ENCODE measurements at places on chromosomes 1 and 21. TPM values are rescaled to one million over a fixed set of nuclear protein-coding genes. Genes with fewer than 3 reads are reported as not detected.

ERRFI1 gene
- total RNA-seq: 163 TPM

GSTM1 gene
- total RNA-seq: 21.1 TPM

DNA sequence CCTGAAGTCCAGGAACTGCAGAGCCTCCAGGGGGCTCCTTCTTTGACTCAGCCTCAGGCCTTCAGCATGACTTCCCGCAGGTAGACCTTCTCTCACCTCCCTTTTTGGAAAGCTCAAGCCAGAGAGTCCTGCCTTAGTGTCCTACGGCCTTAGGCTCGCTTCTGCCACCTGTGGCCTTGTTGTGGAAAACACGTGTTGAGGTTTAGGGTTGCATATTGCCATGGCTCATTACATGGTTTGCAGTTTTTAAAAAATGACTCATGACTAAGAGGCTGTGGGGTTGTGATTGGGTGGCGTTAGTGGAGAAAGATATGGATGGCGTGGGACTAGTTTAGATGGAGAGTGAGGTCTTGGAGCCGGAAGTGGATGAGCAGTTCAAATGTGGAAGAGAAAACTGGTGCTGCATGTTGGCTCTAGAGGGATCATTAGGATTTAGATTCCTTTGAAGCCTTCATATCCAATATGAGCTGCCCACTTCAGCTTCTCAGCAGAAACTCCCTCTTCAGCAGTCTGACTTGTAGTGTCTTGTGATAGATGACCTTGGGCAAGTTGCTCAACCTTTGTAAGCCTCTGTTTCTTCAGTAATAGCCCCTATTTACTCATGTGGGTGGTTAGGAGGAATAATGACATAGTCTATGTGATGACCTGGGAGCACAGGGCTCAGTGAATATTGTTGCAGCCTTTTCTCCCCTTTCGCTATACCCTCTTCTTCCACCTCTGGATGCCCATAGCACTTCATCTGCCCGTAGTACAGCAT is 6.5 kb upstream of the FGGY start:
- DNase-seq: peak; percentile 69

DNA sequence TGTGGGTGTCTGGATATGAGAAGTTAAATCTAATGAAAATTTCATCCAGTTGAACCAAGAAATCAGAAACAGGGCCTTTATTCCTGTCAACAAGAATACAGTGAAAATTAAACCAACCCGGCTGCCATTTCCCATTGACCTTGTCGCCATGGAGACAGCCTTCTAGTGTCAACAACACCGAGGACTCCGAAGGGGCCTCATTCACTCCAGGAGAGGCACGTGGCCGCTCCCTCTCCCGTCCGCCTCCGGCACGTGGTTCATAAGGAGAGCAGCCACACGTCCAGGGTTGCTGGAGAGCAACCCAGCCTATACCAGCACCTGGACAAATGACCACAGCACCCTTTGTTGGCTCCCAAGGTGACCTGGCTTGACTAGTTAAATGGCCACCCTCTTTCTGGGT is 120.3 kb upstream of the VAMP3 start:
- peak; percentile 73 for DNase-seq

- no peak for DNase-seq
These were observed 139.2 kb upstream of the GPR52 start for GRCh38 chr1:174308604-174309003.

- no peak for DNase-seq
These were observed 21.6 kb downstream of the IFNLR1 start for GRCh38 chr1:24165500-24165899.

- no peak for DNase-seq
These were observed 108.8 kb downstream of the CHD1L start for GRCh38 chr1:147351140-147351835.

GRCh38 chr21:26117324-26117971 is 53.1 kb downstream of the APP start:
- no peak for DNase-seq

GRCh38 chr1:175742790-175743459 is 470 bp downstream of the TNR start:
- DNase-seq: peak; percentile 66

DNA sequence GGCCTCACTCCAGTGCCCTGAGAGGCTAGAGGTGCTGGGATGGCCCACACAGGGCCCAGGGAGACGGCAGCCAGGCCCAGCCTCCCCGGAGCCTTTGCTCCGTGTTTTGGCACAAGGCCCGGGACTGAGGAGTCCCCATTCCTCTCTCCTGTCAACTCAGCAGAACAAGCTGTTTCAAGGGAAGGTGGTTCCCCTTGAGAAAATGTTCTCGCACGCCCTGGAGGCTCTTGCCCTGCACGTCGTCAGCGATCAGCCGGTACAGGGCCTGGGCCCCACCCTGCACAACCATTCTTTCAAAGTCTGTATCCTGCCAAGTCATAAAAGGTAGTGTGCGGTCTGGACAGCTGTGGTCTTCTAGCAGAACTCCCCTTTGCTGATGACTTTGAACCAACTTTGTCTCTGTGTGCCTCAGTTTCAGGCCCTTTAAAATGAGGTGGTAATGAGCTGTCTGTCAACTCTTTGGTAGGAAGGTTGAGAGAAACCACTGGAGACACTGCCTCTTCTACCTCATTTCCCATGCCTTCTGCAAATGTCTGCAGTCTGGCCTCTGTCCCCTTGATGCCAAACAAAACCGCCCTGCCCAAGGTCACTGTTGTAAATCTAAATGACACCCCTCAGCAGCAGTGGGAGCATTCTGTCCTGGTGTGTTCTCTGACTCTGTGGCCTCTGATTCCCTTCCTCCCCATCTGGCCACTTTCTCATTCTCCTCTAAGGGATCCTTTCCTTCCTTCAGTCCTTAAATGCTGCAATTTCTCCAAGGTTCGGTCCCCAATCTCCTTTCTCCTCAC is 138.6 kb upstream of the JUN start:
- peak; percentile 88 for DNase-seq

DNA sequence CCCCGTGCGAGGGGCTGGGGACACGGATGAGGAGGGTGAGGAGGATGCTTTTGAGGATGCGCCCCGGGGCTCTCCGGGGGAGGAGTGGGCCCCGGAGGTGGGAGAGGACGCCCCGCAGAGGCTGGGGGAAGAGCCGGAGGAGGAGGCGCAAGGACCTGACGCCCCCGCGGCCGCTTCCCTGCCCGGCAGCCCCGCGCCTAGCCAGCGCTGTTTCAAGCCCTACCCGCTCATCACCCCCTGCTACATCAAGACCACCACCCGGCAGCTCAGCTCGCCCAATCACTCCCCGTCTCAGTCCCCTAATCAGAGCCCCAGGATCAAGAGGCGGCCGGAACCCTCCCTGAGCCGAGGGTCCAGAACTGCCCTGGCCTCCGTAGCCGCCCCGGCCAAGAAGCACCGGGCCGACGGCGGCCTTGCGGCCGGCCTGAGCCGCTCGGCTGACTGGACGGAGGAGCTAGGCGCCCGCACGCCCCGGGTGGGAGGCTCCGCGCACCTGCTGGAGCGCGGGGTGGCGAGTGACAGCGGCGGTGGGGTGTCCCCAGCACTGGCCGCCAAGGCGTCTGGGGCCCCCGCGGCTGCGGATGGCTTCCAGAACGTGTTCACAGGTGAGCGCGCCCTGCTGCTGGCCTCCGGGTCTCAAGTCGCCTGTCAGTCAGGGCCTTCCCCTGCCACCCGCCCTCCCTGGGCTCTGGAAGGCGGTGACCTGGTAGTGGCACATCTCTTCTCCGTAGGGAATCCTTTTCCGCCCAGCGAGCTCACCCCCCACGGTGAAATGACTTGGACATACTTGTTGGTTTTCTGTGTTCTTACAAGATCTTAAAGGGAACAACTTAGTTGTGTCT is 1.7 kb downstream of the FMN2 start:
- peak; percentile 11 for DNase-seq

DNA sequence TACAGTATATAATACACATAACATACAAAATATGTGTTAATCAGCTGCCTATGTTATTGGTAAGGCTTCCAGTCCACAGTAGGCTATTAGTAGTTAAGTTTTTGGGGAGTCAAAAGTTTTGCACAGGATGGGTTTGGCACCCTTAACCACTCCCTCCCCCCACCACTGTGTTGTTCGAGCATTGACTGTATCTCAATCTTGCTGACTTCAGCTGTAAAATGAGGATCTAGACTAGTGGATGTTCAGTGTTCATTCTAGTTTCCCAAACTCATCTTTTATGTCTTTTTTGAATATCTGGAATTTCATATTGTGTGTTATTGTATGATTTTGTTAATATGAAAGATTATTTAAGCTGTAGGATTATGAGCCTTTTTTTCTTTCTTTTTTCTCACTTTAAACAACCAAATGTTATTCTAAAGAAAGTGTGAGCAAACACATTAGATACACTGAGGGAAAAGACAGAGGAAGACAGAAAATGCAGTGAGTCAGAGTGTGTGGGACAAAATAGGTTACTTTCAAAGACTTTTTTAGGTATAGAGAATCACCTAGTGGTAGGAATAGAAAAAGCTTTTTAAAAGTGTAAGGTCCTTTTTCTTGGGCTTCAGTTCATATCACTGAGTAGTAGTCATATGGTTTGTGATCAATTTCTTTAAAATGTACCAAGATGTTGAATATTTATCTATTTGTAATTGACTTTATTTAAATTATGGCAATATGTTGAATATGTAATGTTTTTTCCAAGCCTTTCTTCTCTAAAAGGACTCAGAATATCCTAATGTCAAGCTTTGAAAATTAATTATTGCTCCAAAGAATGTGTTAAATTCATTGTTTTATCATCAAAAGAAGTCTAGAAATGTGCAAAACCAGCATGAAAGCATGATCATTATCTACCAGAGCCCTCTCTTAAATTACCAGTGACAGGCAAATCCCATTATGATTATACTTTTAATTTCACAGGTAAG is 17.9 kb upstream of the CENPF start:
- DNase-seq: peak; percentile 49

DNA sequence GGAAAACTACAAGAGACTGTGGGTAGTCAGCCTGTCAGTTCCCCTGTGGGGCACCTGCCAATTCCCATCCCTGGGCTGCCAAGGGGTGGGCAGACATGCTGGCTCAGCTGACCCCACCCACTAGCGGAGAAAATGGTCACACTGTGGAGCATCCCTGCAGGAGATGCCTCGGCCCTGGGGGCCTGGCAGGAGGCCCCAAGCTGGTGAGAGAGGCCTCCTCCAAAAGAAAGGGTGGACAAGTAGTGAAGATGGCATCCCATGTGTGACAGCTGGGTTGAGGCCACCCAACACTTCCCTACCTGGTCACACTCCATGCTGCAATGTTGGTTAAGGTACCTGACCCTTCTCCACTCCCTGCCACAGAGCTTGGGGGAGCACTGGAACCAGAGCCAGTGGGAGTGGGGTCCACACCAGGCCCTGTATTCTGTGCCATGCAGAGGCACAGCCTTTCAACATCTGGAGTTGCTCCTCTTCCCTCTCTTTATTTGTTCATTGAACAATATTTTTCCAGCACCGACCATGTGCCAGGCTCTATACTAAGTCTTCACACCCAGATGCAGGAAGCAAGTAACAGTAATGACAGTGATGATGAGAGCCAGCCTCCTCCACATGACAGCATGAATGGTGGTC is 59.5 kb downstream of the KLHDC7A start:
- DNase-seq: no peak

GRCh38 chr1:193062698-193063463 is 3.5 kb downstream of the RO60 start:
- no peak for DNase-seq
